ENCODE measurements at places on chromosomes 16 and 17.

DNA sequence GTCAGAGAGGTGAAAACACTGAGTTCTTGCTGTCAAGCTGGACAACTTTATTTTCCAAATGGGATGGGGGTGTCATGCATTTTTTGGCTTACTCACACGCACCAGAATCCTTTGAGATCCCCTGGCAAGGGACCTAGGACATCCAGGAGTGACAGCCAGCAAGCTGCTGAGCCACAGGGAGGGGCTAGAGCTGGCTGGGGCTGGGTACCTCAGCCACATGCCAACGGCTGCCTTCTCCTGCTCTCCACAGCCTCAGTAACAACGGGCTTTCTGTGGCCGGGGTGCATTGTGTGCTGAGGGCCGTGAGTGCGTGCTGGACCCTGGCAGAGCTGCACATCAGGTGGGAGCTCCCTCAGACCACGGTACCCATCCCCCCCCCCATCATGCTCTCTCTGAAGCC is 47.6 kb downstream of the NLRC5 start:
- DNase-seq, result no peak

GRCh38 chr16:78306361-78306760 is 206.9 kb downstream of the WWOX start:
- DNase-seq, result no peak

- no peak for DNase-seq
Observed at GRCh38 chr17:34607917-34608316, 28.5 kb downstream of the TMEM132E start.

DNA sequence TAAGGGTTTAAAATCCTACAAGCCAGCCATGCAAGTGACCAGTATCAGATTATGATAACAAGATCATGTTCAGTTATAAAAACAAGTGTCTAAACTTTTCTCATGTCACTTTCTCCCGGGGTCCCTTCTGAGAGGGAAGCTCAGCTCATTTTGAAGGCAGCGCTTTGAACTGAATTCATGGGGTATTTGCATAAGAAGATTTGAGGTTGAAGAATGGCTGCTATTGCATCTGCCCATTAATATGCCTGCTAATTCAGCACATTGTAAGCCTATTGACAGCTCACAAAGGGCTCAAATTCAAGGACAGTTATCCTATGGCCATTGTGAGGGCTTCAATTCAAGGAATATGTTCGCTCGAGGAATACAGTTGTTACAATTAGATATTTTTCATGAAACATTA is 290.2 kb upstream of the IRX3 start:
- DNase-seq, result no peak

GRCh38 chr17:77834170-77835115 is 124.1 kb upstream of the TNRC6C start:
- DNase-seq, result no peak

GRCh38 chr16:16168431-16168830 is 54.9 kb downstream of the ABCC6 start:
- DNase-seq, result no peak

Measured in left renal pelvis (tissue), 4 donors.